ENCODE measurements at places on chromosomes 1 and 21. TPM values are rescaled to one million over a fixed set of nuclear protein-coding genes. Genes with fewer than 3 reads are reported as not detected.

Gene TRPM2
- 5.4 TPM for total RNA-seq

Gene LCK
- 2.0 TPM for total RNA-seq

Gene CYP4A11
- not detected for total RNA-seq

Gene SELL
- 1.7 TPM for total RNA-seq

Gene HAPLN2
- not detected for total RNA-seq

Gene CNIH3
- total RNA-seq, result 1.5 TPM

Gene CLCA1
- 848 TPM for total RNA-seq

Gene MSH4
- 0.15 TPM for total RNA-seq

Gene MYBPH
- total RNA-seq, result not detected

Gene LRRC71
- total RNA-seq, result not detected
